HT1080 (cell line): ENCODE measurements at places on chromosomes 1 and 21.
A peak's percentile ranks its signal among the peaks of the same experiment; 100 is the strongest.

GRCh38 chr1:8477983-8478362 lies 160.1 kb downstream of the SLC45A1 start:
- no peak for DNase-seq

GRCh38 chr1:246169019-246169418 lies 338.1 kb downstream of the SMYD3 start:
- no peak for DNase-seq

GRCh38 chr21:35212393-35213127 lies 163.5 kb upstream of the RUNX1 start:
- peak; percentile 83 for DNase-seq

GRCh38 chr1:79363430-79363829 lies 356.9 kb upstream of the ADGRL4 start:
- DNase-seq: no peak

GRCh38 chr21:42613756-42614155 lies 39.7 kb upstream of the PDE9A start:
- DNase-seq: no peak

- no peak for DNase-seq
Observed at GRCh38 chr1:21672478-21673276, 3.5 kb upstream of the RAP1GAP start.

DNA sequence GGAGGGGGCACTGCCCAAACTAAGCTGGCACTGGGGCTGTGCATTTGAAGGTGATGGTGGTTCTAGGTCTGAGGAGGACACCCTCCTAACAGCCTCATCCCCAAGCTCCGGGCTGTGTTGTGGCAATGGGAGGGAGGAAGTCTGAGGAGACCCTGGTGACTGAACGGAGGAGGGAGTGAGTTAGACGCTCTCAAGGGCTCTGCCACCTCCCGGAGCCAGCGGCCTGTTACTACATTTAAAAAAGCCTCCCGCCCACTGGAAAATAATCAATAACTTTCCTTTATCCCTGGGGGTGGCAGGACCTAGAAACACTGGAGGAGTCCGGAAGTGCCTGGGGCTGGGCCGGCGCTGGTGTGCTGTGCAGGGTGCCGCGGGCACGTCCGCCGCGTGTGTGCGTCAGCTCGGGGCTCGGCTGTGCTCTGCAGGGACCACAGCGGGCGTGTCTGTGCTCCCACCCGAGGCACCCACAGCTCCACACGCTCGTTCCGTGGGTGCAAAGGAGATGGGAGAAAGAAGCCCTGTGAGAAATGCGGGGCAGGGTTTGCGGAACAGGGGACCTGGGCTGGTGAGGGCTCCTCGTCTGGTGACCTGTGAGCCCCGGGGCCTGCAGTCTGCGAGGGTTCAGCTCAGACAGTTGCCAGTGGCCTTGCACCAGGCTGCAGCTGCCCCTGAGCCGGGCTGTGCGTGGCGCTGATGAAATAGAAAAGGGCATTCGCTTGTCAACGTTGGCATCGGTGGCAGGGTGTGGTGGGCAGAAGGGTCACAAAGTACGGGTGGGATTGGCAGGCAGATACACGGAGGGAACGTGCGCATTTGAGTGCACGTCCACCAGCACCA lies 5.3 kb downstream of the SAMD11 start:
- DNase-seq: no peak

DNA sequence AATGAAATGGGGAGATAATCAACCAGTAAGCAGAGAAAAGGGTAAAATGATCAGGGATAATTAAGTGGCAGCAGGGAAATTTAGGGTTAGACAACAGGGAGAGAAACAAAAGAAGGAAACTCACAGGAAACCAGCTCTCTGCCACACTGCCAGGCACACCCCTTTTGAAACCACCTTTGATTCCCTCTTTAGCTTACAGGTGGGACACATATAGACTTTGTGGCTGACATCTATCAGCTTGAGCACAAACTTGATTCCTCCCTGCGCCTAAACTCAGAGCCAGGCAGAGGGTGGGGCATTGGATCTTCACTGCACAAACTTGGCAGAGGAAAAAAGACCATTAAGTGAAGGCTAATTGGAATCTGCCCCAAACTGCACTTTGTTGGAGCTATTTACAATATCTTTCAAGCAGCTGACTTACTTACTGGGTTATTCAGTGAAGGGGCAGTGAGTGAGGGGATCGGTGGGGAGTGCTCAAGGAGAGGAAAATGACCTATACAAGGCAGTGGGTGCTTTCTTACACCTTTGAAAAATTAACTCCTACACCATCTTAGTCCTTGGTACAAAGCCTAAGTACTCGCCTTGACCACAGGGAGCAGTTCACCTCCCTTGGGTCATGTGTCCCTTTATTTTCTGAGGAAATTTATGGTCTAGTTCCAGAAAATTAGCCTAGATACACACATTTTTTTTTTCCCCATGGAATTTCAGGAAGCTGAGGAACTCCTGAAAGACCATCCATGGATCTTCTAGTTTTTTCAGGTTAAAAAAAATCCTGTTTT lies 60.2 kb downstream of the PBX1 start:
- no peak for DNase-seq

GRCh38 chr1:999725-1000356 lies at the start of gene HES4:
HES4 (minus strand) TSS chr1:1000097; CDS start chr1:999973, 124 bp downstream.
- DNase-seq: peak; percentile 81

GRCh38 chr1:143611159-143611558 lies 360.6 kb downstream of the FAM72C start:
- peak; percentile 42 for DNase-seq

DNA sequence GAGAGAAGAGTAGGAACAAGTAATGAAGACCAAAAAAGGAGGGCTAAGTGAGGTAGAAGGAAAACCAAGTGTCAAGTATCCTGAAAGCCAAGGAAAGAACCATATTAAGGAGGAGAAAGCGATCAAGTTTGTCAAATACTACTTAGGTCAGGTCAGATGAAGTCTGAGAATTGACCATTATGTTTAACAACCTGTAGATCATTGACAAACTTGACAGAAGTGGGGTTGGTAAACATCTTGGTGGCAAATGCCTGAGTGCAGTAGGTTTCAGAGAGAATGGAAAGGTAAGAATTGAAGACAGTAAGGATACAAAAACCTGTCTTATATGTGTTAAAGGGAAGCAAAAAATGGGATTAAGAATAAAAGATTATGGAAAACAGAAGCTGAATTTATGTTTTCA lies 3.7 kb upstream of the CHIA start:
- no peak for DNase-seq

- DNase-seq: peak; percentile 48
Observed at GRCh38 chr1:94698356-94698755, 121.8 kb upstream of the SLC44A3 start.

- peak; percentile 71 for DNase-seq
Observed at GRCh38 chr1:153532181-153532580, 3.6 kb downstream of the S100A6 start.

- no peak for DNase-seq
Observed at GRCh38 chr21:43034101-43034500, 41.5 kb downstream of the CBS start.

DNA sequence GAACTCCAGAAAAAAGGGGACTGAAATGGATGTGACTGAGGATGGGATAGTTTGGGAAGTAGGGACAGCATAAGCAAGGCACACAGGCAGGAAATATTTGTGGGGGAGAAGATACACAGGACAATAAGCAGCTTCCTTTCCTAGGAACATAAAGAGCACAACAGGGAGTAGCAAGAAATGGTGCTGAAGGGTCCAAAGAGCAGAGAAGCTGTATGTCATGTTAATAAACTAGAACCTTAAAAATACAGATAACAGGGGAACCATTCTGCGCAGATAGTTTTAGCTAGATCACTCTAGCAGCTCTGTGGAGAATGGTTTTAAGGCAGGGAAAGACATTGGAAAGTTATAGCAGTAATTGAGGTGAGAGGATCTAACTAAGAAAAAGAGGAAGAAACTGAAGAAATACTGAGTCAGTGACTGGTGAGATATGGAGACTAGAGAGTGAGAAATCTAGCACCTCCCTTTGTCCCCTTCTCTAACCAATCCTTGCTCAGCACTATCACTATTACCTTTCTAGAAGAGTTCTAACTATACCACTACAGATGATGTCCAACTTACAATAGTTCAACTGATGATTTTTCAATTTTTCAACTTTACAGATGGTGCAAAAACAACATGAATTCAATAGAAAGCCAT lies 95.0 kb downstream of the CDC42BPA start:
- DNase-seq: no peak

- DNase-seq: no peak
Observed at GRCh38 chr1:154777154-154777553, 92.9 kb downstream of the KCNN3 start.

DNA sequence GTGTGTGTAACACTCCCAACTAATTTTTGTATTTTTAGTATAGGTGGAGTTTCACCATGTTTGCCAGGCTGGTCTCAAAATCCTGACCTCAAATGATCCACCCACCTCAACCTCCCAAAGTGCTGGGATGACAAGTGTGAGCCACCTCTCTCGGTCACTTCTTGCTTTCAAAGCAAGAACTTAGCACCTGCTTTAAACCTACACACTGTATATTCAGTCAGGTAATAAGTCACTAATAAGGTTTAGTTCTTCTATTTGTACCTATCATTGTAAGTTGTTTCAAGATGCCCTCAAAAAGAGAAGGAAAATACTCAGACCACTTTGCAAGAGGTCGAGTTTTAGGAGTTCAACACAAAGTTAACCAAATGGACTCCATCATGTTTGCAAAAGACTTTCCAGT lies 431.3 kb downstream of the MRPL39 start:
- no peak for DNase-seq

- peak; percentile 52 for DNase-seq
Observed at GRCh38 chr1:172487550-172487949, 43.7 kb upstream of the PIGC start.

DNA sequence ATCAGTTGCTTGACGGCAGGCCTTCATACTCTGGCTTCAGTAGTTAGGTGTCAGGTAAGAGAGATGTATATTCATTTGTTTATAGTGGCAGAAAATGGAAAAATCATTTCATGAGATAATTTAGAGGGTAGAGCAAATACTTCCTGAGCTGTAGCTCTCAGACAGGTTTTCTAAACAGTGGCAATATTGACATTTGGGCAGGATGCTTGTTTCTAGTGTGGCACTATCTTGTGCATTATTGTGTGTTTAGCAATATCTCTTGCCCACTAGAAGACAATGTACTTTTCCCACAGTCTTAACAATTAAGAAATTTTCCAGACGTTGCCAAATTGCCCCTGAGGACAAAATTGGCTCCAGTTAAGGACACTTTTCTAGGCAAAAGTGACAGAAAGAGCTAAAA lies 1143.1 kb downstream of the PLA2G4A start:
- no peak for DNase-seq

- no peak for DNase-seq
Observed at GRCh38 chr1:151629278-151629677, 17.4 kb downstream of the SNX27 start.

DNA sequence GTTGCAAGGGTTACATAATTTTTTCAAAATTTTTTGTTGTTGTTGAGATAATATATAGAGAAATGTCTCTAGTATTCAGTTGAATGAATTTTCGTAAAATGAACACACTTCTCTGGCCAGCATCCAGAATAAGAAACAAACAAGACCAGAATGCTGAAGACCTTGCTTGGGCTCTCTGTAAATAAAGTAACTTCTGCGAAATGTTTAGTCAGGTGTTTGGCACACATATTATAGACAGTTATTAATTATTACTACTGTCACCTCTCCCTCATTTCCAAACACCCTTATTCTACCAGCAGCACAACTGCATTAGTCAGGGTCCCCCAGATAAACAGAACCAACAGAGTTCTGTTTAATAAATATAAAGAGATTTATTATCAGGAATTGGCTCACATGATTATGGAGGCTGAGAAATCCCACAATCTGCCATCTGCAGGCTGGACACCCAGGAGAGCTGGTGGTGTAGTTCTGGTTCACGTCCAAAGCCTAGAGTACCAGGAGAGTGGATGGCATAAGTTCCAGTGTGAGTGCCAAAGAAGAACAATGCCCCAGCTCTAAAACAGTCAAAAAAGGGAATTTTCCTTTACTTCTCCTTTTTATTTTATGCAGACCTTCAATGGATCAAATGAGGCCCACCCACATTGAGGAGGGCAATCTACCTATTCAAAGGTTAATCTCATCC lies 44.1 kb upstream of the KCND3 start:
- no peak for DNase-seq

DNA sequence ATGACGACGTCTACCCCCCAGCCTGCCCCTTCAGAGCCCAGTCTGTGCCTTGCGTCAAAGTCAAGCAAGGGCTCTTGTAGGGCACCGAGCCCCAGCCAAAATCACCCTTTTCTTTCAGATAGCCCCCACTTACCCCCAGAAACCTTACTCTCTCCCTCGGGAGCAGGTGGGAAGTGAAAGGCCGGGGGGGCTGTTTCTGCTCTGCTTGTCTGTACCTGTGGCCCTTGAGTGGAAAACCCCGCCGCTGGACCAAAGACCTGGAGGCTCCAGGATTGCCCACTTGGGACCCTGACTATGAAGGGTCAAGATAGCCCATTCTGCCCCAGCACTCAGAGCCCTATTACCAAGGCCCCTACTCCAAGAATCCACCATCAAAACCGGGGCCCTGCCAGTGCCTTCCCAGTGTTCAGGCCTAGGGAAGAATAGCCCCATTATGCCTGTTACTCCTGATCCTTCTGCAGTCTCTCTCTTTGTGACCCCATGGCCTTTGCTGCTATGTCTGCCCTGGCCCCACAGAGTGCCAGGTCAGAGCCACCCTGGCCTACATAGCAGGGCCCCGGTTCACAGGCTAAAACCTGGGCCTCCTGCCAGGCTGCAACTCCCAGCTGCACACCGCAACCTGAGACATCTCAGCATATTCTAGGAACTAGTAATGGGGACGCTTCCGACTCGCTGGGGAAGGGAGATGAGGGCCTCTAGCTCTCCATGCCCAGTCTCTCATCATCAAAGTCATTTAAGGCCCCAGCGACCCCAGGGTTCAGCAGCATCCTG lies 22.2 kb upstream of the HPDL start:
- DNase-seq: no peak

DNA sequence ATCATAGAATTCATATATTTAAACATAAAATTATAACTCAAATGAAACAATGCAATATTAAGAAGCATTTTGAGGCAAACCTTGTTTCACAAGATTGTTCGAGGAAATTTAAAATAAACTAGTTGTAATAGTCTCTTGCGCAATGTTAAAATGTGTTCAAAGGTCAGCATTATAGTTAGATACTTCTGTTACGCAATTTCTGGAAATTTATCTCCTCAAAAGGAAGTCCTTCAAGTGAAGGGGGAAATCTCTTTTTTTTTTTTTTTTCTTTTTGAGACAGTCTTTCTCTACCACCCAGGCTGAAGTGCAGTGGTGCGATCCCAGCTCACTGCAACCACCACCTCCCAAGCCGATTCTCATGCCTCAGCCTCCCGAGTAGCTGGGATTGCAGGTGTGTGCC lies 52.1 kb downstream of the FMO4 start:
- DNase-seq: no peak

- no peak for DNase-seq
Observed at GRCh38 chr1:24903955-24904730, 25.9 kb downstream of the RUNX3 start.

- no peak for DNase-seq
Observed at GRCh38 chr21:38761531-38761930, 44.2 kb upstream of the ETS2 start.

DNA sequence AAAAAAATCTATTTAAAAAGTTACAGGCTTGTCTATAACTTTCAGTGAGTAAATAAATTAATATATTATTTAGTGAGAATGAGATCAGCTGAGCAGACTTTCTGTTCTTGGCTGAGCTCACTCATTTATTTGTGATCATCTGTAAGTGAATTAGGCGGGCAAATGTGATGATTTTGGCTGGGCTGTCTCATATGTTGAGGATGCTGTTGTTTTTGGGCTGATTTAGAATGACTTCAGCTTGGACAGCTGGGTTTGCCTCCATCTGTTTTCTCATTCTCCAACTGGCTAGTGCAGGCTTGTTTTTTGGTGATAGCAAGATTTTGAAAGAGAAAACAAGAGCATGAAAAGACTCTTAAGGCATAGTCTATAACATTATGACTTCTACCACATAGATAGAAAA lies 475.8 kb upstream of the OLFM3 start:
- no peak for DNase-seq

GRCh38 chr1:42173961-42174735 lies 9.6 kb upstream of the GUCA2A start:
- no peak for DNase-seq
